ENCODE measurements at places on chromosomes 12 and 14.
A peak's percentile ranks its signal among the peaks of the same experiment; 100 is the strongest.

- DNase-seq = no peak
These were observed 76.8 kb downstream of the CLMN start for GRCh38 chr14:95242870-95243269.

DNA sequence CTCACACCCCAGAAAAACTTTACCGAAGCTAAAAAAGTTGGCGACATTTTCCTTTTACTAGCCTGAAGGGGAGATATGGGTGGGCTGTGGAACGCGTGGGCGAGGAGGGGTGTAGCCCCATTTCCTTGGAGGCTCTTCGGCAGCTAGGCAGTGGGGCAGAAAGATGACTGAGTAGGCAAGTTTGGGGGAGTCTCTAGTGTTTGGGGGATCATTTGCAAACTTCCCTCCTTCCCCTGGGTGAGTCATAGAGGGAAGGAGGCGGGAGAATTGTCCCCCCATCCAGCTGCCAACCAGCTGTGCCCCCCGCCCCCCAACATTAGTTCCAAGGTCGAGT lies 2.3 kb downstream of the GLI1 start:
- DNase-seq = no peak

DNA sequence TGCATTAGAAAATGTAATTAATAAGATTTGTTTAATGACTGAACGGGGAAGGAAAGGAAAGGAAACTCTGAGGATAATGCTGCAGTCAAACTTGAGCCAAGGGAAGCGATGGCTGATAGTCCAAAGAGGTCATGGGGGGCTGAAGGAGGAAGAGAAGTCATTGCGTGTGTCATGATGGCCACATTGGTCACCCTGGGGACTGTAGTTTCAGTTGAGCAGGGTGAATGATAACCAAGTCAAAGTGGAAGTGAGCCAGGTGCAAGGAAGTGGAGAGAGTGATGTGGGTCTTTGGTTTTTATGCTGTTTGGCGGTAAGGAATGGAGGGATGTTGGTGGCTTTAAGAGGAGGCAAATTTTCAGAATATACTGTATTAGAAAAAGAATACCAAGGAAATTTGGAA lies 21.6 kb downstream of the C12orf75 start:
- peak; percentile 90 for DNase-seq

DNA sequence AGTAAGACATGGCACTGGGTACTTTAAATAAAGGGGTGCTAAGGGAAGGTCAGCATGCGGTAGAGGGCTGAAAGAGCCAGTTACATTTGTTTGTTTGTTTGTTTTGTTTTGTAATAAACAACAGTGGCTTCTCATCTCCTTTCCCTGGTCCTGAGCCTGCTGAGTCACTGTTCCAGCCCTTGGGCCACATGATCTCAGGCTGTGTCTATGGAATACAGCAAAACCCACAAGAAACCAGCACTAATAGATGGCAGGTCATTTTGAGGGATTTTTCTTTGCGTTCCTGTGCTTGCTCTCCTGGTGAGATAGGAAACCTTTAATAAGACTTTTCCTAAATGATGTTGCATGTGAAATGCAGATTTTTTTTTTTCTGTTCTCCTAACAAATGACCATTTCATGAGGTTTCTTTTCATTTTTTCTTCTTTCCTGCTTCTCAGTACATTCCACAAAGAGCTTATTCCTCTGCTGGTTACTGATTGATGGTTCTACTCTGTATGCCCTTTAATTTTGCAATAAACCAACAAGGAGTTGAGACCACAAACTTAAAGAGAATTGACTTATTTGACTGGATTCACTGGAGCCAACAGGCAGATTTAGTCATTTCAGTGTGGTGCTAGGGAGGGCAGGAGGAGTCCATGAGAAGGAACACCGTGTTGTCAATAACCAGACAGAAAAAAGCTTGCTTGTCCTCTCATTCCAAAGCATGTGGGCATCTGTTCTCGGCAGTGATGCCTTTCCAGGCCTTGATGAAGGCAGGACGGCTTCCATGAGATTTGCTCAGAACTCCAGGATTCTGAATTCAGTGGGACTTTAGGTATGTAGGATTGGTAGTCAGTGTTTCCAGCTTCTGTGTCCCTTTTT lies 459.2 kb downstream of the RAD51B start:
- peak; percentile 47 for DNase-seq

- DNase-seq = no peak
These were observed 1.0 kb downstream of the IGFBP6 start for GRCh38 chr12:53098354-53098981.

DNA sequence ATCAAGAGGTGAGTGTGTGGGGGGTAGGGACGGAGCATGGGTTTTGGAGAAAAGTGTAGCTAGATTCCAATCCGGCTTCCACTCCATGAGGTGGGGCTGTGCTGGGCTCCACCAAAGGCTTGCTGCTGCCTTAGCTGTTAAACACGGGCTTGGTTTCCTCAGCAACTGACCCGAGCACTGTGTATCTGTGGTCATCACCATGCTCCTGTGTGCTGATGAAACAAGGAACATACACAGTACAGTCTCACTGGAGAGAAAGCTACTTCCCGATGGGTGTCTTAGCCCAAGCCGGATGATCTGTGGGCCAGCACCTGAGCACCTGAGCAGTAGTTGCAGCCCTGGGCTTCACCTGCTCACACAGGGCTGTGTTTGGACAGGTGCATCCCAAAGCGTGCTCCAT lies 52.9 kb upstream of the VRK1 start:
- no peak for DNase-seq

- peak; percentile 9 for DNase-seq
These were observed 52.5 kb downstream of the KIAA0586 start for GRCh38 chr14:58479975-58480374.

DNA sequence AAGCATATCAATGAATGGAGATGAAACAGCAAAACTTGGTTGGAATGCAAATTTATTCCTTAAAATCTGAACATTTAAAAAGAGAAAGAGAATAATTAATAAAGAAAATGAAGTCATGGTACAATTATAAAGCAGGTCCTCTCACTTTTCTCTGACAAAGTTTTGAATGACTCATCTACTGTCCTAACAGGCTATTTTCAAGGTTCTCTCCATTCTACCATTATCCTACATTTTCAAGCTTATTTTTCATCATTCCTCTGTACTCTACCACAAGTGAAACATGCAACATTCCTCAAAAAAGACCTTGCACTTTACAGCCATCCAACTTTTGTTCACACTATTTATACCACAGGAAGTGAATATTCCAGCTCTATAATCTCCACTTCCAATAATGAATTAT lies 36.9 kb upstream of the AP4S1 start:
- no peak for DNase-seq

- DNase-seq = no peak
These were observed 17.7 kb upstream of the PELI2 start for GRCh38 chr14:56100556-56100955.

- DNase-seq = no peak
These were observed 11.1 kb downstream of the SPTSSA start for GRCh38 chr14:34450958-34451357.

DNA sequence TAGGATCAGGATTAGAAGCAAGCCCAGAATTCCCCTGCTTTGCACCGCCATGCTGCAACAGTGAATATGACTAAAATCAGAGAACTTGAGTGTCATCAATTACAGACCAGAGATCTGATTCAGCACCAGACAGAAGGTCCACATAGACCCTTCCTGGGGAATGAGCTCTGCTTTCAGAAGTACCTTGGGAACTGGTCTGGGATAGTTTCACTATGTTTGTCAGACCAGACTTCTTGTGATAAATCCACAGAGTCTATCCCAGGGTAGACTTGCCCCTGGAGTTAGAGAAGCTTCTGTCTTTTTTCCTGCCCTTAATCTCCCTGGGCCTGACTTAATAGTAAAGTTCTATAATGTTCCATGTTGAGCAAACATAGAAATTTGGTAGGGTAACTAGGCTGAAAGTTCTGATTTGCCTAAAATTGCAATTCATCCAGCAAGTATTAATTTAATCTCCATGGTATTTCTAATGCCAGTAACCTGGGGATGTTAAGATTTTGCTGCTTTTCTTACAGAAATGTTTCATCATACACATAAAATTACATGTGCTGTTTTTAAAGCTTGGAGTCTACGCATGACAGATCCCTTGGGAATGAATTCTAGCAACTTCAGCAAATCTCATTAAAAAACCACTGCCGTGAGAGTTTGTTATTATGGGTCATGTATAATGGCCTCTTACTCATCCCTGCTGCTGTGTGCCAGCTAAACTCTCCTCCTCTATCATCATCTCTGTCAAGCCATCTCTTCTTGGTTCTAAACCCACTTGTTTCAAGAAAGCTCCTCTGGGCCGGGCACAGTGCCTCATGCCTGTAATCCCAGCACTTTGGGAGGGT lies 61.3 kb upstream of the METAP2 start:
- no peak for DNase-seq

- no peak for DNase-seq
These were observed 433.2 kb downstream of the PDZRN4 start for GRCh38 chr12:41621291-41621690.

DNA sequence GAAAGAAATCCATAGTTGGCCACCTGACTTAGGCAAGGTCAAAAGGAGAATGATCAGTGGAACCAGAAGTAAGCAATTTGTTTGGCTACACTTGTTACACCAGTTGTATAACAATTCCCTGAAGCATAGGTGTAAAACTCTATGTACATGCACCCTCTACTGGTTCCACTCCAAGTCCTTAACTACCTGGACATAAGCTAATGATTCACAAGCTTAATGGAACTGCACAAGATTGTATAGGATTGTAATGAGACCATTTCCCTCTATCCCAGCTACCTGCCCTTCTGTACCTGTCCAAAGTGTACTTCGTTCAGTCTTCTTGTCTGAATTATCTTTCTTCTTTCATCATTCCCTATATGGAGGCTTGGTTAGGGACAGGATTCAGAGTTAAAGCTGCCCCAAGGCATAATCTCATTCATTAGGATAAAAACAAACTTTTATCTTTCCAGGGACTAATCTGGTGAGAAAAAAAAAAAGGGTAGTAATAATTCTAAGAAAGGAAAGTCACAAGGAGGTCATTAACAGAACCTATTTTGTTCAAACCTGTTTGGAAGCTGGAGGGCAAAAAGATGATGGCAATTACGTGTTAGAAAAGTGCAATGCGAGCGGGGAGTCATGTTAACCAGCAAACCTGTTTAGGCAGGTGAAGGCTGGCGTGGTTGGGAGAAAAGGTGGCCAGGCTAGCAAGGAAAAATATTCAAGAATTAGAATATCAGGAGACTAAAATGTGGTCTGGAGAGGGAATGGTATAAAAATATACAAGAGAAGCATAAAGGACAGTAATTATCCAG lies 2.8 kb upstream of the TMEM52B start:
- DNase-seq = no peak

DNA sequence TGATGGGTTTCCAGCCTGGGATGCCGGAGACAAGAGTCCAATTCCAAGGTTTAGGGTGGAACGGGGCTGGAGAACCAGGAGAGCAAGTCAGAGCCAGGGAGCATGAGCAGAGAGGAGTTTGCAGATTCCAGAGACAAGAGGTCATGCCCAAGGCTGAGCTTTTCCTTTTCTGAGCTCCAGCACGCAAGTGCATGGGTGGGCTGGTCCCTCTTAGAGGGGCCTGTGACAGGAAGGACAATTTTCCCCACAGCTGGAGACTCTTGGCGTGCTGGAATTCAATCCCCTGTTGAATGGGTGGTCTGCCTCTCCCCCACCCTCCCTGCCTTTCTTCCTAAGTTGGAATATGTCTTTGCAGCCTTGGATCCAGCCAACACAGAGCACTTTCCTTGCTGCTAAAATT lies 431.9 kb downstream of the BCL11B start:
- no peak for DNase-seq

DNA sequence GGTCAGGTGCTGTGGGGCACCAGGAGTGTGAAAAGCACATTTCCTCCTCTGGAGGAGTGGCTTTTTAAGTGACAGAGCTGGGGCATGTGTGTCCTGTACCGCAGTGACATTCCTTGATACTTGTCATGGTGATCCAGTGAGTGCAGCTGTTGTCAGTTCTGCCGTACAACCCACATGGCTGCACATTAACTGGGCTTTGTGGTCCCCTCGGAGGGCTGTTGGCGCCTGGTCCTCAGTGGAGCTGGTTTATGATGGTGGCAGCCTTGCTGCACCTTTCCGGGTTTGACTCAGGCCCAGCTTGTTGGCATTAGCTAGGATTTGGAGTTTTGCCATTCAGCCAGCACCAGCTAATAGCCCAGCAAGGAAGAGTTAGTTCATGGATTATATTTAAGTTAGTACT lies 77.0 kb downstream of the SLC25A47 start:
- no peak for DNase-seq

DNA sequence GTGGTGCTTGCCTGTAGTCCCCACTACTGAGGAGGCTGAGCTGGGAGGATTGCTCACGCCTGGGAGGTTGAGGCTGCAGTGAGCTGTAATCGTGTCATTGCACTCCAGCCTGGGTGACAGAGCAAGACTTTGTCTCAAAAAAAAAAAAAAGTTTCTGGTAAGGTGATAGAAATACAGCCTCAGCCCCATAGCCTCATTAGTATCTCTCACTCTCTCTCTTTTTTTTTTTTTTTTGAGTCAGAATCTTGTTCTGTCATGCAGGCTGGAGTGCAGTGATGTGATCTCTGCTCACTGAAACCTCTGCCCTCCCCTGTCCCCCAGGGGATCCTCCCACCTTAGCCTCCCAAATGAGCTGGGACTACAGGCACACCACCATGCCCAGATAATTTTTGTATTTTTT lies 19.2 kb downstream of the MTHFD1 start:
- peak; percentile 31 for DNase-seq

DNA sequence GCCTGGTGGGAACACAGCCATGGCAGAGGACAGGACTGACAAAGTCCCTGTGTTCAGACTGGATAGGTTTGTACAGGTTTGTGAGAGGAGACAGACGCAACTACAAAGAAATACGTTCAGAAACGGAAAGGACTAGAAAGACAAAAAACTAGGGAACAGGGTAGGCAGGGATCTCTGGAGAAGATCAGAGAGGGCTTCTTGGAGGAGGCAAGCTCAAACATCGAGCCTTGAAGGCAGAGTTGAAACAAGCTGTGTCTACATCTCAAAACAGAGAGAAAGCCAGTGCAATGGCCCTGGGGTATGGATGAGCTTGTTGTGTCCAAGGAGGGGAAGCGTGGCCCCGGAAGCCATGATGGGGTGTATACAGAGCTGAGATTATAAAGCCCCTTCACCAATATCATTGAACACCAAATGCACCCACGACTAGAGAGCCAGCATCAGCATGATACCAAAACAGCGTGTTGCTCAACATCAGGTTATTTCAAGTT lies 89.6 kb upstream of the NCOR2 start:
- DNase-seq = no peak

DNA sequence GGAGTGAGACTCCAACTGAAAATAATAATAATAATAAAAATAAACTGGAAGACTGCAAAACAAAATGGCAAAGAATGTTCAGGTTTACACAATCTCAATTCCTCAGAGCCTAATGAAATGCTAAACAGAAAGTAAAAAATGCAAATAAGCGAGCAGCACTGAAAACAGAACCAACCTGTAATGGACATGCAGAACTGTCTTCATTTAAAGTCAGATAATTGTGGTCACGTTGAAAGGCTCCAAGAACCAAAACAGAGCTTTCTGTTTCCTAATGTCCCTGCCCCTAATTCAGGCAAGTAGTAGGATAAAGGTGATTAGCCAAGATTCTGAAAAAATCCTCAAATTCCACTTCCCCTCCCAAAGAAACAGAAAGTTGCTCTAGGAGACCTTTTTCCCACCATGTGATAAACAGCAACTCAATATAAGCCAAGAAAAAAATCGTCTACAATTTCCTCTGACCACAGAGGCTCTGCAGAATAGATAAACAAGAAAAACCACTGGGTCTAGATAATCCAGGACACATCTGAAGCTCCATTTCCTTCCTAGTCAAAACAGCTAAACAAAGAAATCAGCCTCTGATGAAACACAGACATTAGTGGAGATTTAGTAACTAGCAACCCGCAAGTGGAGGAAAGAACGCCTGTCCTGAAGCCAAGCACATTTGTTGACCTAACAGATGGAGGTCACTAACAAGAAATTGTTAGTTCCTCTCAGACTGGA lies 3.0 kb downstream of the MIS18BP1 start:
- DNase-seq = peak; percentile 77

Measured in GM12865 (cell line).